ENCODE measurements at places on chromosomes 1 and 21.

- H3K27me3 ChIP-seq = no peaks in the 10 kb centered on the region
- peaks cover 5% of the 10 kb centered on the region for H3K4me1 ChIP-seq
- H3K27ac ChIP-seq = no peak overlapping the region
- peaks cover 20% of the 10 kb centered on the region for H3K36me3 ChIP-seq
- no peak for DNase-seq
Observed at GRCh38 chr1:51752073-51752948, 126.2 kb downstream of the NRDC start.

DNA sequence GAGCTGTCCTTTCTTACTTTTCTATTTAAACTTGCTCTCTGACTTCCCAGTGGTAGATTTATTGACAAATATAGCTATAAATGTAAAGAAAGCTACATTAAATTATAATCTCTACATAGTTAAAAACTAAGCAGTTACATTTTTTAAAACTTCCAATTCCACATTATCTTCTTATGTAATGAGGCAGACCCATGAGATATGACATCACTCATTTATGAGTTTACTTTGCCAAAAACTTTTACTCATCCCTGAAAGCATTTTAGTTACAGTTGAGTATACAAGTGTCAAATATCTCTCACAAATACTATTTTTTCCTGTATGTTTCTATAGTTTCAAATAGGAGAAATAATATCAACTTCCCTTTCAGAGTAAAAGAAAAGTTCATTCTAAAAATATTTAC is 3.8 kb downstream of the NMNAT2 start:
- H3K4me3 ChIP-seq = no peak overlapping the region
- DNase-seq = no peak
- peaks cover 23% of the 10 kb centered on the region for H3K4me1 ChIP-seq
- H3K36me3 ChIP-seq = no peaks in the 10 kb centered on the region
- no peak overlapping the region for H3K27ac ChIP-seq

DNA sequence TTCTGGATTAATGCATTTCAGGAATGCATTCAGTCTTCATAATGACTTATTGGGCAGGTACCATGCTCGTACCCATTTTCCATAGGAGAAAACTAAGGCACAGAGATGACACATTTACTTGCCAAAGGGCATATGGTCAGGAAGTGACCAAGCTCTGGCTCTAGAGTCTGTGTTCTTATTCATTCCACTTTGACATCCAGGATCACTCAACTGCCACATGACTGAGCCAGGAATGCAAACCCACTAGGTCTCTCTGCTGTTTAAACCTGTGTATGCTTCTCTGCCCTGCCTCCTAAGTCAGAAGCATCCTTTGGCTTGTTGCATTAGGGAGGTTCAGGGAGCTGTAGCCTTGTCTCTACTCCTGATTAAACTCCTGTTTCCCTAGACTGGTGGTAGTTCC is 7.5 kb downstream of the KAZN start:
- peaks cover 22% of the 10 kb centered on the region for H3K27me3 ChIP-seq
- H3K36me3 ChIP-seq = no peaks in the 10 kb centered on the region
- DNase-seq = no peak
- H3K4me1 ChIP-seq = no peaks in the 10 kb centered on the region

- H3K4me3 ChIP-seq = no peak overlapping the region
- H3K27me3 ChIP-seq = no peaks in the 10 kb centered on the region
- H3K27ac ChIP-seq = no peak overlapping the region
- H3K4me1 ChIP-seq = peaks cover 27% of the 10 kb centered on the region
- H3K36me3 ChIP-seq = no peaks in the 10 kb centered on the region
- DNase-seq = no peak
Observed at GRCh38 chr1:6357243-6357936, 36.2 kb downstream of the ACOT7 start.

DNA sequence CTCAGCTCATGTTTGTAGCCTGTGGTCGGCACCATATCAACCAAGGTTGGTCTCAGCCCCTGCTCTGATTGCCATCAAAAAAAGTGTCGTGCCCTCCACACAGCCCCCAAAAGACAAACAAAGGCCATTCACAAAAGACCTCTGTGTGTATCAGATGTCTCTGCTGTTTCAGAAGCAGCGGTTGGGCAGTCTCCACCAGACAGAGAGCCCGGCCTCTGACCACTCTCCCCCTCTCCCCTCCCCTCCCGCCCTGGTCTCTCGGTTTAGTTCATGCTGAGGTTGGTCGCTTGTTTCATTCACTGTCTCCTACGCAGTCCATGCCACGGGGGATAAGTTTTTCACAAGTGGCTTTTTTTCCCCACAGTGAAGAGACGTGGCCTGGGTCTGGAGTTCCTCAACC is 27.1 kb downstream of the ACTA1 start:
- H3K27ac ChIP-seq = no peak overlapping the region
- DNase-seq = no peak
- H3K27me3 ChIP-seq = peaks cover 65% of the 10 kb centered on the region
- H3K36me3 ChIP-seq = no peaks in the 10 kb centered on the region
- peaks cover 20% of the 10 kb centered on the region for H3K4me1 ChIP-seq

Measured in activated CD8-positive, alpha-beta T cell treated with anti-CD3 and anti-CD28 coated beads for 36 hours (primary cell).